ENCODE measurements at places on chromosomes 16 and 17.

DNA sequence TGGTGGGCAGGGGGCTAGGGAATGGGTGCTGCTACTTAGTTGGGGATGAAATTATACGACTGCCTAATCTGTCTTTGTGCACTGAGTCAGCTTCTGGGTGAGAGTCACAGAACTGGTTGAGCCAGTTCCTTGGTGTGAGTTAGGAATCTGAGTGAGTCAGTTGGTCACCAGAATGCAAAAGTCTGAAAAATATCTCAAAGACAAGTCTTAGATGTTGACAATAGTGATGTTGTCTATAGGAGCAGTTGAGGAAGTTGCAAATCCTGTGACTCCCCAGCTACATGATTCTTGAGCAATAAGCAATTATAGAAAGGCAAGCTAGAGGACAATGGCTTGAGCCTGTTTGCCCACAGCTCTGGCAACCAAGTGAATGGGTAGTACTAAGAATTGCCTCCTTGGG lies 399.2 kb downstream of the CNTNAP4 start:
- no peak for DNase-seq

DNA sequence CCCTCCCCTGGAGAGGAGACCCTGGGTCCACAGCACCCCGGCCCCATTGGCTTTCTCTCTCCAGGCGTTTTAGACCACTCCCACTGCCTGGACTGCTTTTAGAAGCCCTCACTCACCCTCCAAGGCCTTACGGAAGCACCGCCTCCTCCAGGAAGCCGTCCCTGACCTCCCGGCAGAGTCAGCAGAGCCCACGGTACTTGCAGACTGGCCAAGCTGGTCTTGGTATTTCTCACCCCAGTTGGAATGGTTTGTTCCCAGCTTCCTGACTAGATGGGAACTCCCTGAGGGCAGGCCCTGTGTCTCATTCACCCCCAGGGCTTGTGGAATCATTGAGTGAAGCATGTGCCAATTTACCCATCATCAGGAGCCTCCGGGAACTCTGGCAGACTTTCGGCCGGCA lies 9.2 kb downstream of the SCGB1C2 start:
- no peak for DNase-seq

- DNase-seq = no peak
These were observed 6.7 kb downstream of the RPUSD1 start for GRCh38 chr16:781346-782010.

- no peak for DNase-seq
These were observed 32.6 kb upstream of the SHISA9 start for GRCh38 chr16:12868788-12869187.
